ENCODE measurements at places on chromosomes 3 and 15. TPM values are rescaled to one million over a fixed set of nuclear protein-coding genes. Genes with fewer than 3 reads are reported as not detected.

The ACTRT3 gene
- total RNA-seq, result 6.4 TPM

The HAPLN3 gene
- total RNA-seq, result 26.2 TPM

The TM2D3 gene
- total RNA-seq, result 40.8 TPM

The CHRFAM7A gene
- 1.5 TPM for total RNA-seq

The MME gene
- total RNA-seq, result 42.0 TPM

The ATRIP gene
- 5.1 TPM for total RNA-seq

The CEP63 gene
- total RNA-seq, result 17.1 TPM

The MAPK6 gene
- total RNA-seq, result 56.9 TPM

The TAGLN3 gene
- total RNA-seq, result 3.5 TPM

The DPPA2 gene
- total RNA-seq, result not detected

The C3orf22 gene
- total RNA-seq, result not detected

The LRRC31 gene
- total RNA-seq, result not detected

The P2RY14 gene
- total RNA-seq, result not detected

The DLEC1 gene
- 0.13 TPM for total RNA-seq

The FGD5 gene
- 0.20 TPM for total RNA-seq

The ONECUT1 gene
- total RNA-seq, result not detected

The ARHGEF26 gene
- total RNA-seq, result 1.4 TPM

The ABHD17C gene
- 8.8 TPM for total RNA-seq

The IL17RC gene
- 22.2 TPM for total RNA-seq

The CNTN3 gene
- total RNA-seq, result 7.0 TPM

The CAMK2N2 gene
- total RNA-seq, result 0.13 TPM

The TERC gene
- 23.9 TPM for total RNA-seq

The TNFAIP8L3 gene
- 6.9 TPM for total RNA-seq

The NDUFAF3 gene
- total RNA-seq, result 95.6 TPM

The TTLL13 gene
- total RNA-seq, result not detected

The ACVR2B gene
- total RNA-seq, result 4.0 TPM

The SLC28A1 gene
- total RNA-seq, result not detected

The PCSK6 gene
- 1.1 TPM for total RNA-seq

The PAQR9 gene
- 0.36 TPM for total RNA-seq

The CTXN2 gene
- not detected for total RNA-seq

The ERICH6 gene
- 0.03 TPM for total RNA-seq

The PLOD2 gene
- 819 TPM for total RNA-seq

The ERC2 gene
- total RNA-seq, result 0.10 TPM

The EXD1 gene
- total RNA-seq, result not detected

The REC114 gene
- total RNA-seq, result not detected

The TRAT1 gene
- total RNA-seq, result not detected

The SOX14 gene
- not detected for total RNA-seq

The FAH gene
- 51.8 TPM for total RNA-seq

The STRIT1 gene
- not detected for total RNA-seq

The SLC24A5 gene
- not detected for total RNA-seq

The TMEM39A gene
- 99.4 TPM for total RNA-seq

The MEIS2 gene
- 82.2 TPM for total RNA-seq

The GOLGA8M gene
- total RNA-seq, result 2.0 TPM

The SLC22A14 gene
- 0.66 TPM for total RNA-seq

The PPM1M gene
- total RNA-seq, result 28.5 TPM

The WNT7A gene
- total RNA-seq, result not detected

The ACKR4 gene
- total RNA-seq, result 24.0 TPM

The TMEM158 gene
- 17.7 TPM for total RNA-seq

The ACAN gene
- 209 TPM for total RNA-seq

The ALG1L2 gene
- not detected for total RNA-seq

The SLC28A2 gene
- total RNA-seq, result not detected

The HYAL1 gene
- 2.5 TPM for total RNA-seq

The NR1I2 gene
- 0.20 TPM for total RNA-seq

The RNF123 gene
- total RNA-seq, result 32.1 TPM

The GOLGA8J gene
- not detected for total RNA-seq

The MUC4 gene
- not detected for total RNA-seq

Data from smooth muscle cell of the pulmonary artery (primary cell).